RPMI7951 (cell line): ENCODE measurements at places on chromosomes 11 and 22.

- peak; percentile 81 for DNase-seq
These were observed 1.3 kb downstream of the ARHGEF12 start for GRCh38 chr11:120337355-120338106.

DNA sequence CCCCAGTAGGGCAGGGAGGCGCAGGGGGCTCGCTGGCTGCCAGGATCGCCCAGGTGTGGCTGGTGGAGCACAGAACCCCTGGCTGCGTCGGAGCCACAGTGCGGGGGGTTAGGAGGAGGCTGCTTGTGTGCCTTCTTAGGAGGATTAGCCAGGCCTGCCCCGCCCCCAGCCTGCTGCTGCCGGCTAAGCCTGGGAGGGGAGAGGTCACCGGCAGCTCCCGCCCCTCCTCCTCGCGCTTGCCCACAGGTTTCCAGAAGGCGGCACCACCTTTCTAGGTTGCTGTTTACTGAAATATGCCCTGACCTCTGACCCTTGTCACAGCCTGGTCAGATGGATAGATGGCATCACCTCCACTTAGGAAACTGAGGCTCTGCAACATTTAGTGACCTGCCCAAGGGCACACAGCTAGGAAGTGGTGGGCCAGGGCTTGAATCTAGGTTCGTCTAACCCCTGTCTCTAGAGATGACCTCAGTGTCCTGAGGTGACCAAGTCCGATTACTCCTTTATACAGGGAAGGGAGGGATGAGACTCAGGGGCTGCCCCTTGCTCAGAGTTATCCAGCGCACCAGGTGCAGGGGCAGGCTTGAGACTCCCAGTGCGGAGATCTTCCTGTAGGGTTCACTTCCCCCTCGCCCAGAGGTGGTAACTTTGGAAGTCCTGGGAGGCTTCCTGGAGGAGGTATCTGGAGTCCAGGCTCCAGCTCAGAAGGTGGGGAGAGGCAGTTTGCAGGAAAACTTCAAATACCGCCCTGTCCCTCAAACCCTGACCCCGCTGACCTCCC is 44.0 kb downstream of the MYO7A start:
- no peak for DNase-seq

DNA sequence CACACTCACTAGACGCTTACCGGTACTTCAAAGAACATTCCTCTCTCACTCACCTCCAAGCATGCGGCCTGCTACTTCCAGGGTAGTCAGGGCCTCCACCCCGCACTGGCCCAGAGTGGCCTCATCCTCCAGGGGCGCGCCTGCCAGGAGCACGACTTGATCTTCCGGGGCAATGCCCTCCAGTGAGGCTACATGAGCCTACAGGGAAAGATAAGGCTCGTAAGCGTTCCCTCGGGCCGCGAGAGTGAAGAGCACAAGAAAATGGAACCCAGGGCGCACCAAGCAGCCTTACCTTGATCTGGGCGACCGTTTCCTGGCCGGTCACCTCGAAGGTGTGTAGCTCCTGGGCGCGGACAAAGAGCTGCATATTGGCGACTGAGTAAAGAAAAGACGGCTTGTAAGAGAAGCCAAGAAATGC is 478 bp downstream of the FAU start:
- DNase-seq: no peak

DNA sequence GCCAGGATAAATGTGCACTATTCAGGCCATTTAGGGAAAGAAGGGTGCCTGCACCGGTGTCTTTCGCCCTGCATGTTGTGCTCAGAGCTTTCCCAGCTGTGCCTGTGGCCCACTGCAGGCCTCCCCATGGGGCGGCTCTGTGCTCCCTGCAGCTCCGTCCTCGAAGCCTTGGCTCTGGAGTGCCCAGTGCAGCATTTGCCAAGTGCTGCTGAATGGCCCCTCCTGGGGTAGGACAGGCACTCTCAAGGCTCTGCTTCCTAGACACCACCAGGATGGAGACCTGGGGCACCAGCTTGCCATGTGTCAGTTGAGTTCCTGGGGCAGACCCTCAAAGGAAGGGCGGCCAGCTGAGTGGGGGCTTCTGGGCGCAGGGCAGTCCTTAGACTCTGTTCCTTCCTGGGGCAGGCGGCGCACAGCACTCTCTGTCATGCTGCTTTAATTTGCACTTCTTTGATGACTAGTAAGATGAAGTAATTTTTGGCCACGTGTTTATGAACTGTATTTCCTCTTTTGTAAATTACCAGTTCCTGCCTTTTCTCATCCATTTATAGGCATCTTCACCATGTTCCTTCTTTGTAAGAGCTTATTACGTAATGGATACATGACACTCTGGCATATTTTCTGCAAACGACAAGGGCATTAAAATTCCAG is 32.1 kb upstream of the GNB1L start:
- peak; percentile 46 for DNase-seq

GRCh38 chr22:39176714-39177455 is 24.4 kb upstream of the CBX7 start:
- DNase-seq: no peak

DNA sequence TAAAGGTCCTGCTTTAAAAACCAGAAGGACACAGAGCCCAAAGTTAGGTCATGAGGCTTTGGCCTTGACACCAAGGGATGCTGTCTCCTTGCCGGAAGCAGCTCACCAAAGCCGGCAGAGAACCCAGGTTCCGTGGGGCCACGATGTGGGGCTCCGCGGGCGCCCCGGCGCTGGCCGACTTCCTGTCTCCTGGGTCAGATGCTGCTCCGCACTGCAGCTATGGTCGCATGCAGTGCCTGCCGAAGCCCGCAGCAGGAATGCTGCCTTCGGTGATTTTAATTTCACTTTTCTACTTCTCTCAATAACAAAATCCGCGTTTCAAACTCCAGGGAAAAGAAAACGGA is 454 bp upstream of the OTUB1 start:
- no peak for DNase-seq

- DNase-seq: peak; percentile 1
These were observed 48.2 kb upstream of the CHST1 start for GRCh38 chr11:45713573-45713972.

DNA sequence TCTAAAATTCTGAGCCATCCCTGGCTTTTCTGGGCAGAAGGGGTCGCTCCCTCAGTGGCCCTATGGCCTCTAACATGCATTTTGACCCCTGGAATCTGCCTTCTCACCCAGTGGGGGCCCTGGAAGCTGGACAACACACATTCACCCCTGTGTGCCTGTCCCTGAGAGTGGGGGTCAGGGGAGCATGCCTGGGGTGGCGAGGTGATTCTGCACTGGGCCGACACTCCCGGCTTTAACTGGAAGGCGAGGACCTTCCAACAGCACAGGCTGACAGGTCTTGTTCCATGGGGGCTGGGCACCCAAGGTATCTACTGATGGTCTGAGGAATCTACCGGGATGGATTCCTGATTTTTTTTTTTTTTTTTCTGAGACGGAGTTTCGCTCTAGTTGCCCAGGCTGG is 10.7 kb downstream of the PPM1F start:
- no peak for DNase-seq

DNA sequence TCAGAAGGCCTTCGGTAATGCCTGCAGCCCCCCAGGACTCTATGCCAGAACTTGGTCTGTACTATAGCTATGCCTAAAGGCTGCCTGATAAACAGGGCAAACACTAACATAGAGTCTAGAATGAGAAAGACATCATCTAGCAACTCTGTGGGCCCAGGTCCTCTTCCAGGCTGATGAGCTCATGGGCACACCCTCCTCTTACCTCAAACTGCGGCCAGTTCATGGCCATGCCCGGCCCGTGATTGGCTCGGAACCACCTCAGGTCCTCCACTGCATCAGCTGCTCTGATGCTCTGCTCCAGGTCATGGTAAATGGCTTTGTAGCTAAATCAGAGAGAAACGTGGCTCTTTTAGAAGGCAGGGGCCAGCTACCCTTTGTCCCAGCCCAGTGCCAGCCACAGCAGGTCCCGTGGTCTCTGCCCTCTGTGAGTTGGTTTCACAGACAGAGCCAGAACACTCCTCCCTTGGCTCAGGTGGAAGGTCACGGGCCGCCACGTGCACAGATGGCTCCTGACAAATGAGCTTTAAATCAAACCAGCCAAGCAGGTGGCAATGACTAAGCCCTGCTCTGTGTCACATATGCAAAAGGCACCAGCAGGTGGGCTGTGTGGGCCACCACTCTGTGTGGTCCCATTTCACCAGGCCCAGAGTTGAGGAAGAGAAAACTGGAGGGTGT is 25.0 kb upstream of the ARFGAP3 start:
- DNase-seq: no peak

- no peak for DNase-seq
These were observed 220.0 kb downstream of the C11orf91 start for GRCh38 chr11:33480626-33481025.

GRCh38 chr11:8871171-8871775 is 39.7 kb upstream of the AKIP1 start:
- DNase-seq: peak; percentile 96

GRCh38 chr11:130183878-130184610 is 24.5 kb downstream of the ST14 start:
- no peak for DNase-seq

DNA sequence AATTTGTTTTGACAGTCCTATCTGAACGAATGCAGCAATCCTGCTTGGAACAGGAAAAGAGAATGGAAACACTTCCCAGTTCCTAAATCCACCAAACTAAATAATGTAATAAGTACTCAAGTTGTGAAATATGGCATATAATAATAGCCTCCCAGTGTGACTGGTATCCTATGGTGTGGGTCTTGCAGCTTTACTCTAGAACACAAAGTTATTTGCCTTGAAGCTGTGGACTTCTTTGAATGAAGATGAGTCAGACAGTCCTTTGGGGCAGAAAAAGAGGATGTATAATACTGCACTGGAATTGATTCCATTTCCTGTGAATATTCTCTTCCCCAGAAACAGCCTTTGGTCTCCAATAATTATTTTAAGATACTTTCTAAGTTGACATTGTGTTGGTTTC is 887.0 kb downstream of the KCNA4 start:
- peak; percentile 56 for DNase-seq

GRCh38 chr22:44855855-44856254 is 103.5 kb downstream of the ARHGAP8 start:
- no peak for DNase-seq

- peak; percentile 49 for DNase-seq
These were observed 374.1 kb downstream of the TENM4 start for GRCh38 chr11:79066456-79067351.

DNA sequence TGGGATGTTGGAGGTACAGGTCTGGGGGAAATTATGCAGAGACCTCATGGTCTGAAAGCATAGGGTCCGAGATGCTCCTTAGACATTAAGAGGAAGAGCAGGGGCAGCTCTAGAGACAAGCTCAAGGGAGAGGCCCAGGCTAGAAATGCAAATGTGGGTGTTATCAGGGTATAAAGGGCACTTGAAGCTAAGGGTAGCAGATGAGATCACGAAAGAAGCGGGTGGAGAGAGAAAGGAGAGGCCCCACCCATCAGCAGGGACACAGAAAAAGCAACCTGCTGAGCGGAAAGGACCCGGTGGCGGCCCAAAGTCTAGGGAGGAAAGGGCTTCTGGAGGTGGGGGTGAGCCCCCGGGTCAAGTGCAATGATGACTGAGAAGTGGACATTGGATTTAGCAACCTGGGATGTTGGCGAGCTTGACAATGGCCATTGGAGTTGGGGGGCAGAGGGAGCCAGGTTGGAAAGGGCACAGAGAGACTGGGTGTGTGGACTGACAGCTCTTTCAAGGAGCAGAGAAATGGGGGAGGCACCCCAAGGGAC is 8.9 kb downstream of the TMPRSS6 start:
- DNase-seq: no peak

DNA sequence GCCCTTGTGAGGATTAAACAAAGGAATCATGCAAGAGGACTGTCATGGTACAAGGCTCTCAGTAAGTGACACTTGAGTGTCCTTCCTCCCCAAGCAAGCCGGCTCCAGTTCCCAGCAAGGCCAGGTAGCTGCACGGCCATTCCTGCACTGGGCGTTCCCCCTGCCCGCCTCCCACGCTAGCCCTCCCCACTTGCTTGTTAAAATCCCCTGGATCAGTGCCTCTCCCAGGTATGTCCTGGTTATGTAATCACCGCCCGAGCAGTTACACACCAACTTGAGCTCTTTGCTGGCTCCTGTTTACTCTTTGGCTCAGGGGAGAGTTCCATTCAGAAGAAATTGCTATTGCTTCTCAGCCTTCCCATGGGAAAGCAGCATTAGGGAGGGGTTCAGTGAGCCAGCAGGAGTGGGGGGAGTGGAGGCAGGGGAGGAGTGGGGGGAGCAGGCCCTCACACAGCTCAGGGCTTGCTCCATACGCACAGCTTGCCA is 19.4 kb upstream of the MYEOV start:
- no peak for DNase-seq

DNA sequence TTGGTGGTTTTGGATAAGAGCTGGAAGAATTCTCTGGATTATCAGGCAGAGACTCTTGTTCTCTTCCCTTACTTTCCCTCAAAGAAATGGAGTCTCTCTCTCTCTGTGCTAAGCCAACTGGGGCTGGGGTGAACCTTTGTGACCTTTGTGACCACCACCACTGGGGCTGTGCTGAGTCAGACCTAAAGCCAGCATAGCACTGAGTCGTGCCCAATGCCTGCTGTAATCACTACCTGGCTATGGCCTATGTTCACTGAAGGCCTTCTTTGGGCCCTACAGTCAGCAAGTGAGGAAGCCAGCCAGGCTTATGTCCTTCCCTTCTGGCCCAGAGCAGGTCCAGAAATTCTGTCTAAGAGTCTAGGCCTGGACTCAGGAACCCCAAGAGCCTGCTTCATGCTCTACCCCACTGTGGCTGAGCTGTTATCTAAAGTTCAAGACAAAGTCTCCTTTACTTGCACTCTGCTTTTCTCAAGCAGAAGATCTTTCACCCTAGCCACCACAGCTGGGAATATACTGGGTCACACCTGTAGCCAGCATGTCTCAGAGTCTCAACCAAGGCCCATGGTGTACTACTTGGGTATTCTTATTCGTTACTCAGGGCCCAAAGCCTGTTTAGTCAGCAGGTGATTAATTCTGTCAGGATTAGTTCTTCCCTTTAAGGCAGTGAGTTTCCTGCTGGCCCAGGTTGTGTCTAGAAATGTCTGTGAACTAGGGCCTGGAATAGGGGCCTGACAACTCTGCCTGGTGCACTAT is 86.0 kb downstream of the EHF start:
- DNase-seq: no peak

- peak; percentile 79 for DNase-seq
These were observed 29.1 kb upstream of the LMO2 start for GRCh38 chr11:33920838-33921613.

DNA sequence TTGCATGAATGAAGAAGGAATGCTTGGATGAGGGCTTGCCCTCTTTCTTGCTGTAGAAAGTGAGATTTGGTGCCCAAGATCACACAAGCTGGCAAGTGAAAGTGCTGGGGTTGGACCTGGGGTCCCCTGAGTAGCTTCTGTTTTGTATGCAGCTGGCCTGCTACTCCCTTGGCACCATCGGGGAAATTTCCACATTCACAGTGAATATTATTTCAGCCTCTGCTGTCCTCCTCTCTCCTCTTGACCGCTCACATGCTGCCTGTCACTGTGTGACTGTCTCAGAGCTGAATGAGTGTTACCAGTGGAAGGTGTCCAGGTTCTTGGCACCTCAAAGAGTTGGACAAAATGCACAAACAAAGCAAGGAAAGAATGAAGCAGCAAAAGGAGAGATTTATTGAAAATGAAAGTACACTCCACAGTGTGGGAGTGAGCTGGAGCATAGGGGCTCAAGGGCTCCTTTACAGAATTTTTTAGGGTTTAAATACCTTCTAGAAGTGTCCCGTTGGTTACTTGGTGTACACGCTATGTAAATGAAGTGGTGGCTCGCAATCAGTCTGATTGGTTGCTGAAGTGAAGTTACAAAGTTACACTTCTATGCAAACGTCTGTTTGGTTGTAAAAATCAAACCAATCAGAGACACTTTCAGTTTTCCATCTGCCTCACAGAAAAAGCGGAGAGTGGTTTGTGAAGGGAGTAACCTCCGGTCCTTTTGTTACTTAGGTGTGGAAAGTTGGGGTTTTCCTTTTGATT is 87.4 kb downstream of the DEPDC5 start:
- no peak for DNase-seq
